Activated T-cell treated with anti-CD3 and anti-CD28 coated beads, Interleukin-2, amount 50 U/mL, for 72 hours (primary cell): ENCODE measurements at places on chromosomes 7 and 10.

- peaks cover 17% of the 10 kb centered on the region for H3K4me1 ChIP-seq
- DNase-seq = no peak
- no peak overlapping the region for H3K27ac ChIP-seq
- H3K36me3 ChIP-seq = peaks cover 29% of the 10 kb centered on the region
These were observed 7.7 kb upstream of the SCART1 start for GRCh38 chr10:133445751-133446708.

DNA sequence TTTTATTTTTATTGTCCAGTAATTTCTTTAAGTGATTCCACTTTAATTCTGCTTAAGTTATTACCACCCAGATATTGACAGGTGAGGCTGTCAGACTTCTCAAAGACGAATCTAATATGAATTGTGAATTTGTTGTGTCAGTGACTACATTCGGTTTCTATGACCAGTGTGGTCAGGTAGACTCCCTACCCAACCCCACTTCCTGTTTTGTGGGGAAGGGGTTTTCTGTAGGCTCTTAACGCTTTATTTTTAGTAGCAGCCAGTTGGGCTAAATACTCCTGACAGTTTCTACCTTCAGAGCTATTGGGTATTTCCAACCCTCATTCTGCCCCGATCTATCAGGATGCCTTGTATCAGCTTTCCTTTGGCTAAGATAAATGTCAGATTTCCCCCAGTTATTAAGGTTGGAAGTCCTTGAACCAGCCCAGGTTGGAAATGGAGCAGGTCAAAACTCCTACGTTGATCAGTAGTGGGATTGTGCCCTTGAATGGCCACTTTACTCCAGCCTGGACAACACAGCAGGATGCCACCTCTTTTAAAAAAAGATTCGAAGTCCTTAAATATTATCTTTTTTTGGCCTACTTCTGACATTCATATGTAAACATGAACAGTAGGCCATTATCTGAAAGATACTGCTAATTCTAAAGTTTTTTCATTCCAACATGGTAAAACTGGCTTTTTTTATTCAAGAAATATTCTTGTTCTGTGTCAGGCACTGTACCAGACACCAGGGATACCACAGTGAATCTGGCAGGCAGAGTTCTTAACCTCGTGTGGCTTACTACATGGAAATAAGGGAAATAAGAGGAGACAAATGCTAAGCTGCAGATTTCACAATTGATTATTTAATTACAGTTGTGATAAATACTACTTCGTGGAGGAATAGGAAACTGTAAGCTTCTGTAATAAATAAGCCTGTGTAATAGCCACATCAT is 133.3 kb upstream of the SAMD8 start:
- H3K4me3 ChIP-seq = peak overlapping the region; percentile 77
- no peaks in the 10 kb centered on the region for H3K27me3 ChIP-seq
- H3K4me1 ChIP-seq = peaks cover 47% of the 10 kb centered on the region

DNA sequence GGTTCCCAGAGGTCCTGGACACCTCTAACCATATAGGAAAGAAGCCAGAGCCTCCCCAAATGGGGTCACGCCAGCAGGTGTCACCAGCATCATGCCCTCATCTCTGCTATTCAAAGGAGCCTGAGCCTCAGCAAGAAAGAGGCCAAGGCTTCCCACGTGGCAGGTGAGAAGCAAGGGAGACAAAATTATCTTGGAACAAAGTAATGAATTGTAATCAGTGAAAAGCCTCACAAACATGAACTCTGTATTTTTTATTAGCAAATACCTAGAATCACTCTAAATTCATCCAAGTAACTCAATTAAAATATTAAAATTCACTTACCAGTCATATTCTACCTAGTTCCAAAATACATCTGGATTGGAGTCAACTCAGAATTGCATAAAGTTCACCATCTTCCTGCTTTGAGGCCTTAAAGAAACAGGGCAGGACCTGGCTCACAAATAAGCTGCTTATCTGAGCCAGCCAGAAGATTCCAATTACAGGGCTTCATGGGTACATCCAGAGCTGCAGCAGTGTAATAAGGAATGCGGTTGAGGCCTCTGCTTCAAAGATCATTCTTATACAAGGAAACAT is 68.7 kb downstream of the SGMS1 start:
- H3K36me3 ChIP-seq = no peaks in the 10 kb centered on the region
- H3K27ac ChIP-seq = no peak overlapping the region
- DNase-seq = no peak
- no peak overlapping the region for H3K4me3 ChIP-seq
- no peaks in the 10 kb centered on the region for H3K27me3 ChIP-seq
- H3K4me1 ChIP-seq = peaks cover 8% of the 10 kb centered on the region

DNA sequence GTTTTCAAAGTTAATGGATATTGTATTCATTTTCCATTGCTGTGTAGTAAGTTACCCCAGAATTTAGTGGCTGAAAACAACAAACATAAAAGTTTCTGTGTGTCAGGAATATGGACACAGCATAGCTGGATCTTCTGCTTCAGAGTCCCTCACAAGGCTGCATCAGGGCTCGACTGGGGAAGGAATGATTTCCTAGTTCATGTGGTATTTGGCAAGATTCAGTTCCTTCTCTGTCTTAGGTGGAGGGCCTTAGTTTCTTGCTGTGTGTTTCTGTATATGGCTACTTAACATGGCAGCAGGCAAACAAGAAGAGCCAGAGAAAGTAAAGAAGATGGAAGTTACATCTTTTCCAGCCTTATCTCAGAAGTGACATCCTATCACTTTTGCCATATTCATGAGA is 51.1 kb downstream of the TPST1 start:
- no peak for DNase-seq
- H3K27ac ChIP-seq = no peak overlapping the region
- no peaks in the 10 kb centered on the region for H3K27me3 ChIP-seq

DNA sequence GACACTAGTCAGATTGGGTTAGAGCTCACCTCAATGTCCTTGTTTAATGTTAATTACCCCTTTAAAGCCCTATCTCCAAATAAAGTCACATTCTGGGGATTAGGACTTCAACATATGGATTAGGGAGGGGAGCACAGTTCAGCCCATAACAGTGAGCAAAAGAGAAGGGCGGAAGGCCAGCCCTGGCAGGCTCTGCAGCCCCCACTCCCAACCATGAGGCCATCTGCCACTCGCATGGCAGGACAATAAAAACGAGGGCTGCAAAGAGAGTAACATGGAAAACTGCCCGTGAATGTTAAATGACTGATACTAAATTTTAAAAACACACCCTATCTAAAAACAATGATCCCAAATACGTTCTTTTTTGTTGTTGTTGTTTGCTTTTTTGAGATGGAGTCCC is 38.7 kb downstream of the RGS10 start:
- DNase-seq = no peak
- H3K27ac ChIP-seq = no peak overlapping the region
- peaks cover 87% of the 10 kb centered on the region for H3K4me1 ChIP-seq
- no peak overlapping the region for H3K4me3 ChIP-seq
- H3K27me3 ChIP-seq = no peaks in the 10 kb centered on the region

- H3K36me3 ChIP-seq = peaks cover 2% of the 10 kb centered on the region
- DNase-seq = no peak
- no peak overlapping the region for H3K27ac ChIP-seq
- no peaks in the 10 kb centered on the region for H3K4me1 ChIP-seq
These were observed 342.6 kb upstream of the LRGUK start for GRCh38 chr7:133784486-133785001.

- no peak overlapping the region for H3K27ac ChIP-seq
- no peak overlapping the region for H3K4me3 ChIP-seq
- DNase-seq = no peak
- no peaks in the 10 kb centered on the region for H3K36me3 ChIP-seq
- H3K4me1 ChIP-seq = no peaks in the 10 kb centered on the region
- H3K27me3 ChIP-seq = peaks cover 21% of the 10 kb centered on the region
These were observed 44.0 kb upstream of the COL13A1 start for GRCh38 chr10:69757553-69758309.

DNA sequence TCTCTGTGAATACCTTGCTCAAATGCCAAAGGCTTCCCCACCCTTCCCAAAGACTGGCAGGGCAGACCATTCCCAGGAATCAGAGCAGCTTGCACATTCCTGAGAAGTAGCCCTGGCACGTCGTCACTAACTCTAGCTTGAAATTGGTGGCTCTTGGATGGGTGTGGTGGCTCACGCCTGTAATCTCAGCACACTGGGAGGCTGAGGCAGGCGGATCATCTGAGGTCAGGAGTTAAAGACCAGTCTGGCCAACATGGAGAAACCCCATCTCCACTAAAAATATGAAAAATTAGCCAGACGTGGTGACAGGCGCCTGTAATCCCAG is 108.2 kb upstream of the MPP7 start:
- no peak overlapping the region for H3K4me3 ChIP-seq
- peaks cover 23% of the 10 kb centered on the region for H3K27me3 ChIP-seq
- H3K4me1 ChIP-seq = peaks cover 14% of the 10 kb centered on the region
- peaks cover 1% of the 10 kb centered on the region for H3K36me3 ChIP-seq

DNA sequence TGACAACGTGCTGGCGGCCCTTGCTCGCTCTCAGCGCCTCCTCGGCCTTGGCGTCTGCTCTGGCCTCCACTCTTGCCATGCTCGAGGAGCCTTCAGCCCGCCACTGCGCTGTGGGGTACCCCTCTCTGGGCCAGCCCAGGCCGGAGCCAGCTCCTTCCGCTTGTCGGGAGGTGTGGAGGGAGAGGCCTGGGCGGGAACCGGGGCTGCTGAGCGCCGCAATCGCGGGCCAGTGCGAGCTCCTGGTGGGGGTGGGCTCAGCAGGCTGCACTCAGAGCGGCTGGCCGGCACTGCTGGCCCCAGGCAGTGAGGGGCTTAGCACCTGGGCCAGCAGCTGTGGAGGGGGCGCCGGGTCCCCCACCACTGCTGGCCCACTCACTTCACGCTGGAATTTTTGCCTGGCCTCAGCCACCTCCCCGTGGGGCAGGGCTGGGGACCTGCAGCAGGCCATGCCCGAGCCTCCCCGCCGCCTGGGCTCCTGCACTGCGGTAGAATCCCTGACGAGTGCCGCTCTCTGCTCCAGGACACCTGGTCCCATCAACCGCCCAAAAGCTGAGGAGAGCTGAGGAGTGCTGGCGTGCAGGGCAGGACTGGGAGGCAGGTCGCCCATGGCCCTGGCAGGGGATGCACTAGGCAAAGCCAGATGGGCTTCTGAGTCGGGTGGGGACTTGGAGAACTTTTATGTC is 372.2 kb upstream of the NRG3 start:
- no peaks in the 10 kb centered on the region for H3K4me1 ChIP-seq
- no peak overlapping the region for H3K4me3 ChIP-seq
- no peaks in the 10 kb centered on the region for H3K36me3 ChIP-seq
- no peaks in the 10 kb centered on the region for H3K27me3 ChIP-seq

DNA sequence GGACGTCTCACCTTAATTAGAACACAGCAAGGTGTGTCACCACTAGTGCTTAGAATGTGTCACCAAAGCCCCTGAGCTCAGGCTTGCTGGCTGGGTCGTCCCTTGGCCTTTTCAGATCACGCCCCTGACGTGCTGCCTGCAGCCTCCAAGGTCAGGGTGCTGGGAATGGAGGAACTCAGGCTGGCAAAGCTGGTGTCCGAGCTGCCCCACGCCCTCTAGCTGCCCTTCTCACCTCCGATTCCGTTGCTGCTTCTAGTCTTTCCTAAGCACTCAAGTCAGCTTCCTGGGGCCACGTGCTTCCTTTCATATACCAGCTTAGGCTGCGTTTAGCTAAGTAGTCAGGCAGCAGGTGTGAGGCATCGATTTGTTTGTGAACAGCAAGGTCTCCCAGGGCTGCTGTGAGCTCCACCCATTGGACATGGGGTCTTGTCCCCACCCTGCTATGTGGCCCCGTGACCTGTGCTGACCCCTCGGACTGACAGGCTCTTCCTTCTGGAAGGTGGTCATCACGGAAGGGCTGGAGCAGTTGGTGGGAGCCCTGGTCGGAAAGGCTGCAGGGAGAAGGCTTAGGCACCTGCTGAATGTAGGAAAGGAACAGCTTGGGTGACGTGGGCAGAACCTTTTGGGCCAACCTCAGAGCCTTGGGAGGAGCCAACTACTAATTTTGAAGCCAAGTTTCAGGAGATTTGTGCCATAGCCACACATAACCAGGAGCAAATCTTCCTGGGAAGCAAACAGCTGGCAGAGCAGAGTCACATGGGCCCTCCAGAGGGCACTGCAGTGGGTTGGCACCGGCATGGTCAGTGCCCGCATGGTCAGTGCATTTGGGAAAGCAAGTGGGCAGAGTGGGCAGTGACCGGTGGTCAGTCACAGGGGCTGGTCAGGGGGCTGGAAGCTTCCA is 28.8 kb downstream of the VIPR2 start:
- H3K4me1 ChIP-seq = no peaks in the 10 kb centered on the region
- no peak overlapping the region for H3K4me3 ChIP-seq
- no peaks in the 10 kb centered on the region for H3K36me3 ChIP-seq
- H3K27ac ChIP-seq = no peak overlapping the region

GRCh38 chr7:43300121-43300520 is 187.7 kb downstream of the HECW1 start:
- no peaks in the 10 kb centered on the region for H3K36me3 ChIP-seq
- DNase-seq = no peak
- no peak overlapping the region for H3K27ac ChIP-seq
- peaks cover 37% of the 10 kb centered on the region for H3K4me1 ChIP-seq
- H3K4me3 ChIP-seq = no peak overlapping the region

DNA sequence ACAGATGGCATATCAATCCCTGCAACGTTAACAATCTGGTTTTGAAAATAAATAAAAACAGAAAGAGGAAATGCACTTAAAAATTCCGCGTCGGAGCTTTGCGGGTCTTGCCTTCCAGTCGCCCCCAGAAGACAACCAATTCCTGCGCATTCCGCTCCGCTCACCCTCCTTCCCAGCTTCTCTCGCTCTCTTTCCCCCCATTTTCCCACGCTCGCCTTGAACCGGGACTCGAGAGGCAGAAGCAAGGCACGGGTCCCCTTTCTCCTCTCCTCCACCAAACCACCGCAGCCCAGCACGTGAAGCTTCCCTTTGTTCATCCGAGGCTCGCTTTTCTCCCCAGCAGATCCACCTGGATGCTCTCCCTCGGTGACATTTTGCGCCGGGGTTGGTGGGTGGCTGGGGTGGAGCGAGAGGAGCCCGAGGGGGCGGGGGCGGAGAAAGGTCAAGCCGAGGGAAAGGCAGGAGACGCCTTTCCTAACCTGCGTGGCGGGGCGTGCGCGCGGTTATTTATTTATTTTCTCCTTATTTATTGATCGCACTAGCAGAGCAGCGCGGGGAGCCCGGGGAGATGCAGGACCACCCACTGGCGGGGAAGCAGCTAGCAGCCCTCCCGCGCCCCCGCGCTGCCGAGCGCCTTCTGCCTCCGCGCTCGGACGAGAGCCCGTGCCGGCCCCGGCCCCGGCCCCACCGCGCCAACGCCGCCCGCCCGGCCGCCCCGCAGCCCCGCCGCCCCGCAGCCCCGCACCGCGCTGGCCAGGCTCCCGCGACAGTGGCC is at the start of gene KCND2:
Gene KCND2 (plus strand): TSS at position 475 of the 775 bp plus-strand sequence.
- no peak for DNase-seq
- H3K27me3 ChIP-seq = peaks cover 40% of the 10 kb centered on the region
- H3K36me3 ChIP-seq = no peaks in the 10 kb centered on the region
- peaks cover 3% of the 10 kb centered on the region for H3K4me1 ChIP-seq
- peak within 1 kb of the TSS; percentile 68 for H3K4me3 ChIP-seq

GRCh38 chr7:131879424-131879823 is 323.0 kb upstream of the PODXL start:
- no peak overlapping the region for H3K4me3 ChIP-seq
- H3K27me3 ChIP-seq = peaks cover 20% of the 10 kb centered on the region
- H3K36me3 ChIP-seq = no peaks in the 10 kb centered on the region
- no peak overlapping the region for H3K27ac ChIP-seq
- H3K4me1 ChIP-seq = no peaks in the 10 kb centered on the region

GRCh38 chr7:43873300-43873699 is 4.0 kb upstream of the MRPS24 start:
- DNase-seq = no peak
- H3K4me3 ChIP-seq = no peak overlapping the region
- peaks cover 6% of the 10 kb centered on the region for H3K36me3 ChIP-seq
- no peaks in the 10 kb centered on the region for H3K27me3 ChIP-seq
- peaks cover 37% of the 10 kb centered on the region for H3K4me1 ChIP-seq

- H3K27me3 ChIP-seq = no peaks in the 10 kb centered on the region
- no peaks in the 10 kb centered on the region for H3K36me3 ChIP-seq
- DNase-seq = no peak
- peak overlapping the region; percentile 72 for H3K27ac ChIP-seq
- H3K4me3 ChIP-seq = no peak overlapping the region
These were observed 59.5 kb upstream of the SRPK2 start for GRCh38 chr7:105448181-105448580.
